ENCODE measurements at places on chromosomes 13 and 19.

DNA sequence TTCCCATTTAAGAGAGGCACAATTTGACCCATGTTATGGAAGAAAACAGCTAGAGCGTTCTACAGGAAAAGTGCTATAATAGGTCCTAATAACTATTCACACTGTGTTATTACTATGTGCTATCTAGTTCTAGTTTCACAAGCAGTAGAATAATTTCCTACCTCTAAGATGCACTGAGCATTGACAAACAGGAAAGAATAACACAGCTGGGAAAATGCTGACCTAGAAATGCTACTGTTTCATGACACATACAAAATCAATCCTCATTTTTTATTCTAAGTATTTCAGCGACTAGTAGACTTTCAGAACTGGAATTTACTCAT is 259.5 kb downstream of the ITGBL1 start:
- no peak for DNase-seq

- DNase-seq, result no peak
These were observed 87.6 kb downstream of the HSPH1 start for GRCh38 chr13:31073859-31074718.

- DNase-seq, result no peak
These were observed 21.1 kb downstream of the PROSER1 start for GRCh38 chr13:39016787-39017186.

DNA sequence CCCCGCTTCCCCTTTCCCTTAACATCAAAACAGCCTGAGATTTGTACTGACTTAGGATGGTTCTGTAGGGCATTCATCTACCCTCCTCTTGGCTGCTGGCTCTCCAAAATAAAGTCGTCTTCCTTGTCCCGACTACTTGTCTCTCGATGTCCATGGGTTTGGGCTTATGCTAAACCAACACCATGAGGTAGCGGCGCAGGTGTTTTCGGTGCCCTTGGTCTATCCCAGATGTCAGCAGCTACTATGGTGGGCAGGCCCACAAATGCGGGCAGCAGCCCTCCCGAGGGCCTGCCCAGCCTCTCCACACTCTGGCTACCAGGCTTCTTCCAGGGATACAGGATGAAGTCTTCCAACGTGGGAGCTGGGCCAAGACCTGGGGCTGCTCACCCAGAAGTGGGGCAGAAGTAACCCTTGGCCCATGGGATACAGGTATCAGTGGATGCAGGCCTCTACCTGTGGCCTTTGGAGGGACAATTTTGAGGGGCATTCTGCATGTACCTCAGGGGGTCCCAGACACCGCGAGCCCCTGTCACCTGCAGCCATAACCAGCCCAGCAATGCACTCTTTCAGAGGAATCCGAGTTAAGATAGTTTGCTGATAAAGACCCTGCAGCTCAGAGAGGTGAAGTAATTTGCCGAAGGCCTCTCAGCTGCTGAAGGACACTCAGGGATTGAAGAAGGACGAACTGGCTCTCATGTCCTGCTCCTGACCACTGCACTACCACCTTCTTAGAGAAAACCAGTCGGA is 47.8 kb upstream of the VSTM2B start:
- DNase-seq, result no peak

DNA sequence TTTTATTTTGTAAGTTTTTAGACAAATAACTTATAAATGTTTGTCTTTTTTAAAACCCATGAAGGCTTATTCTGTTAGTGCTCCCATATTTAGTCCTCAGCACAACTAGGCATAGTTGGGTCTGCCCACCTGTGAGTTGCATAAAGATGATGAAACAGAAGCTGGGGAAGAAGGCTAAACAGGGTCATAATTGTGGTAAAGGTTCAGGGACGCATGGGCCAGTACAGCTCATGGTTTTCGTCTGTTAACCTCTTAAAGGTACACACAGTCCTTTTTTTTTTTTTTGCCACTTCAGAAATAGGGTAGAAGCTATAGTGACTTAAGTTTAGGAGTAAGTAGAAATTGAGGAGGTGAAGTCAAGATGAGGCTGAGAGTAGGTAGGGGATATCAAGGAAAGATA is 58.3 kb downstream of the TM9SF2 start:
- DNase-seq, result no peak

- no peak for DNase-seq
These were observed 14.5 kb upstream of the TNFAIP8L1 start for GRCh38 chr19:4624733-4625362.

- DNase-seq, result no peak
These were observed 128.1 kb downstream of the TUBA3C start for GRCh38 chr13:19053561-19053960.

DNA sequence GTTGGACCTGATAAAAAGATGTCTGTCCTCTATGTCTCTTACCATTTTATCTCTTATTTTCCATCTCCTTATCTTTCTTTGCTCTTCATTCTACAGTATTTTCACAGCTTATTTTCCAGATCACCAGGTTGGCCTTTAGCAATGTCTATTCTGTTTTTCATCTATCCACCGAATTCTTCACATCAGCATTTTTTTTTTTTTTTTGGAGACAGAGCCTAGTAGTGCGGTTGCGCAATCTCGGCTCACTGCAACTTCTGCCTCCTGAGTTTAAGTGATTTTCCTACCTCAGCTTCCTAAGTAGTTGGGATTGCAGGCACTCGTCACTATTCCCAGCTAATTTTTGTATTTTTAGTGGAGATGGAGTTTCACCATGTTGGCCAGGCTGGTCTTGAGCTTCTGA is 49.0 kb downstream of the DNAJC15 start:
- no peak for DNase-seq

DNA sequence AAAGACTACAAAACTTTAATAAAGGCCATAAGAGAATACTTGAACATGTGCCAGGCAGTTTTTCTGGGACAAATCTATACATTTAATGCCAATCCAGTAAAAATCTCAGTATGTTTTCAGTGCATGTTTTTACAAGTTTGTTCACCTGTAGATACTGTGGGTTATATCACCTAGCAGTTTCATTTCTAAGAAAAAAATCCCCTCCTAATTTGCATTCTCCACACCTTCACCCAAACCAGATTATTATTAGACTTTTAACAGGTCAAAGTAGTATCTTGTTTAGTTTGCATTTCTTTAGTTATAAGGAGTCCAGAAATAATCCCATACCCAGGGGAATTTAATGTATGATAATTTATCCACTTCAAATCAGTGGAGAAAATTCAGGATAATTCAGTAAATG is 17.0 kb upstream of the LPAR6 start:
- DNase-seq, result no peak

GRCh38 chr19:50562329-50562728 is 5.9 kb downstream of the LRRC4B start:
- DNase-seq, result no peak

DNA sequence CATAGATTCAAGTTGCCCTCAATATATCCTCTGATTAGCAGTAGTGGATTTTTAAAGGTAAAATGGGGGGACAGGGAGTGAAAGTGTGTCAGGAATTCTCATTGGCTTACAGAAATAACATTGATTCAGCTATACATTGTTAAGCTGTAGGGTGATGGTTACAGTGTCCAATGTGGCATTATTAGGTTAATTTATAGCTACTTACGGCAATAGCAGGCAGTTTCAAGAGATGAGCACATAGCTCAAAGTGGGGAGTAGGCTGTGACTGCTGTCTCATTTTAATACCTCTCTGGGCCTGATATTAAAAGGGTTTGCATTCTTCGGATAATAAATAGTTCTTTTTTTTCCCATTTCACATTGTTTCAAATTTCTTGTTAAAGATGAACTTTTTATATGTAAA is 34.6 kb downstream of the PAN3 start:
- no peak for DNase-seq

DNA sequence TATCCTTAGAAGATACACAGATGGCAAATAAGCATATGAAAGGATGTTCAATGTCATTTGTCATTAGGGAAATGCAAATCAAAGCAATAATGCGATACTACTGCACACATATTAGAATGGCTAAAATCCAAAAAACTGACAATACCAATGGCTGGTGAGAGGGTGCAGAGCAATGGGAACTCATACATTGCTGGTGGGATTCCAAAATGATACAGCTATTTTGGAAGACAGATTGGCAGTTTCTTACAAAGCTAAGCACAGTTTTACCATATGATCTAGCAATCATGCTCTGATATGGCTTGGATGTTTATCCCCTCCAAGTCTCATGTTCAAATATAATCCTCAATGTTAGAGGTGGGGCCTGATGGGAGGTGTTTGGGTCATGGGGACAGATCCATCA is 122.6 kb downstream of the KCTD15 start:
- no peak for DNase-seq

DNA sequence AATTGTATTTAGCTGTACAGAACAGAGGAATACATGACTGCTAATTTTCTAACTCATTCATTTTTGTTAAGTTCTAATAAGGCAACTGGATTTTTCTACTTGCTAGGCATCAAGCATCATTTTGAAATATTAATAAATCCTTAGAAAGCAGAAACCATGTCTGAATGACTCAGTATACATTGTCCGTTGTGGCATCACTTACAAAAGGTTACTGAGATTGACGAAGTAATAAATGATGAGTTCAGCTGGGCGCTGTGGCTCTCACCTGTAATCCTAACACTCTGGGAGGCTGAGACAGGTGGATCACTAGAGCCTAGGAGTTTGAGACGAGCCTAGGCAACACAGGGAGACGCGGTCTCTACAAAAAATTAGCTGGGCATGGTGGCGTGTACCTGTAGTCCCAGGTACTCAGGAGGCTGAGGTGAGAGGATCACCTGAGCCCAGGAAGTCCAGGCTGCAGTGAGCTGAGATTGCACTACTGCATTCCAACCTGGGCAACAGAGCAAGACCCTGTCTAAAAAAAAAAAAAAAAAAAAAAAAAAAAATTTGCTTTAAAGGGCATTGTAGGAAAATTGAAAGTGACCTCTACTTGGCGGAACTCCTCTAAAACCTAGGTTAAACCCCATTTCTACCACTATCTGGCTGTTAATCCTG is 36.6 kb downstream of the LHFPL6 start:
- no peak for DNase-seq

DNA sequence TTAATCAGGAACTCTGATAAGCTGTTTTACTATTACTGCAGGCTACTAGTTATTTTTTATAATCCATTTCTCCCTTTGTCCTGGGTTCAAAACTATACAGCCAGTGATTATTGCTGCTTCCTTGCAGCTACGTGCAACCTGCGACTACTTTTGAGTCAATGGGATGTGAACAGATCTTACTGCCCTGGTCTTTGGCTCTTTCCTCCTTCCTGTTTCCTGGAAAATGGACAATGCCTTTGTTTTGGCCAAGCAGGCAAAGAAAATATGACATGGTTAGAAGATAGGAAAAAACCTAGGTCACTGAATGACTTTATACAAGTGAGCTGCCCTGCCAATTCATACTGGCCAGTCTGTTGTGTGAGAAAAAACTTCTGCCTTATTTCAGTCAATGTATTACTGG is 201.2 kb upstream of the KLF12 start:
- DNase-seq, result no peak

DNA sequence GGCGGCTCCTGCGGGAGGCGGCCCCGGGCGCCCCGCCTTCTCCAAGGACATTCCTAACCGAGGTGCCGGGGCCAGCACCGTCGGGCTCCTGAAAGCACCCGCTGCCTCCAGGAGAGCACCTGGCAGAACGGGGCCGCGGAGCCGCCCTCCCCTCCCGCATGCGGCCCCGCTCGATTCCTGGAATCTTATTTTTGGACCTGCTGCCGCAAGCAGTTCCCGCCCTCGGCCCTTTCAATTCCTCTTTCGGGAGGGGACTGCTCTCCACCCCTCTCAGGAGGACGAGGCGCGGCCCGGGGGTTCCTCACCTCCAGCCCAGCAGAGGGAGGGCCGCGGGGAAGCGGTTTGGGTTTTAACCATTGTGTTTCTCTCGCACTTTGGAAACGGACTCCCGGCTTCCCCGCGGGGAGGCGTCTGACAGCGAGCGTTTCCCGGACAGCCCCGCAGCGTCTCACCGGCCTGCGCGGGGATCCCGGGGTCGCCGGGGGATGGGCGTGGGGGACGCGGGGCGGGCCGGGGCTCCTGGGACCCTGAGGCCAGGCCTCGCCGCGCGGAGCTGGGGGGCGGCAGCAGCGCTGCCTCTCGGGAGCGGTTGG is 849 bp downstream of the GAS6 start:
- DNase-seq, result no peak

- DNase-seq, result no peak
These were observed 207.4 kb upstream of the RFC3 start for GRCh38 chr13:33610438-33611120.

DNA sequence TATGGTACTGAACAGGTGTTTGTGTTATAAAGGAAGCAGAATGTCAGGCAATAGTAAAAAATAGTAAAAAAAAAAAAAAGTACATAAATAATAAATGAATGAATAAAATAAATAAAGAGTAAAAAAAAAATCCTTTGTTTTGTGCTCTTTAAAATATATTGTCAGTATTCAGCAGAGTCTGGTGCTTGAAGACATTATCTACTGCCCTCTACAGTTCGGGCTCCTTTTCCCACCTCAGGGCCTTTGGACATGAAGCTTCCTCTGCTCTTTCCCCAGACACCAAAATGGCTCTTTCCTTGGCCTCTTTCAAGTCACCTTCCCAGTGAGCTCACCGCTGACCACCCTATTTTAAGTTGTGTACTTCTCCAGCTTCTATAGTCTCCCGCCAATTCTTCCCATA is 137.5 kb downstream of the TNFRSF19 start:
- no peak for DNase-seq

DNA sequence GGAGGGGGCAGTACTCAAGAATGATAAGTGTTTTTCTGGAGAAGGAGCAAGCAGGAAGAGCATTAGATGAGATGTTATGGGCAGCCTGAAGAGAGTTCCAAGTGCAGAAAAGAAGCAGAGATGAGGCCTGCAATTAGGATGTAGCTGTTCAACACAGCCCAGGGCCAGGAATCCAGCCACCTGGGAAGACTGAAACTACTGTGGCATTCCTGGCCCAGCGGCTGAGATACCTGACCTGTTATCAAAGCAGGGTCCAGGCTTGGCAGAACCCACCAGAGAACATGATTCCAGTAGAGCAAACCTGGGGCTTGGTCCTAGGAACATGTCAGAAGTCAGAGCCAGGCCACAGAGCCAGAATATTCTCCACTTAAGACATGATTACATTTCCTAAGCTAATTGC is 73.3 kb upstream of the LRCH1 start:
- no peak for DNase-seq

DNA sequence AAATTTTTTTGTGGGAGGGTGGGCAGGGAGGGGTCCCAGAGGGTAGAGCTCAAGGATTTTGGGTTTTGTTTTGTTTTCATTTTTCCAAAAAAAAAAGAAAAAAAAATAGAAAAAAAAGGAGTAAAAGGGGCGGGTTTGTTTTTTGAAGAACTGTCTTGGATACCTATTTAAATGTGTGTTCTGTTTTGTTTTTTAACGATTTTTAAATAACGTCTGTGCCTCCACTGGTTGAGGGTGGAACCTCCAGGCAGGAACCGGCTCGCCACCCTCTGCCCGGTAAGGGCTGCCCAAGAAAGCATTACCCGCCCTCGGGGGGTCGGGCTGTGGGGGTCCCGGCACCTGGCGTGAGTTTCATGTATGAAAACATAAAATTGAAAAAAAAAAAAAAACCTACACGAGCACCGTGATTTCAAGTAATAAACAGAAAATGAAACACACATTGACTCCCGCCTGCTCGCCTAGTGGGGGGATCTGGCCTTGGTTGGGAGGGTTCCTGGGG is 10.4 kb downstream of the MIDN start:
- DNase-seq, result no peak
